ENCODE measurements at places on chromosomes 3 and 15. TPM values are rescaled to one million over a fixed set of nuclear protein-coding genes. Genes with fewer than 3 reads are reported as not detected.

GRCh38 chr15:60945196-60945595 lies 283.9 kb downstream of the RORA start:
- DNase-seq = no peak

Gene CLDN1
- 25.9 TPM for total RNA-seq

- DNase-seq = no peak
Observed at GRCh38 chr3:61734749-61735686, 173.6 kb downstream of the PTPRG start.

Gene TP53BP1
- total RNA-seq = 66.8 TPM

GRCh38 chr15:81504170-81504905 lies 130.3 kb upstream of the TMC3 start:
- DNase-seq = no peak

Gene INSYN1
- total RNA-seq = not detected

- no peak for DNase-seq
Observed at GRCh38 chr15:101827257-101827656, 15.3 kb downstream of the OR4F15 start.

Data from PC-9 (cell line).